ENCODE measurements at places on chromosomes 11 and 22.

GRCh38 chr11:64026575-64027205, 9.0 kb upstream of the FLRT1 start:
- DNase-seq: no peak

DNA sequence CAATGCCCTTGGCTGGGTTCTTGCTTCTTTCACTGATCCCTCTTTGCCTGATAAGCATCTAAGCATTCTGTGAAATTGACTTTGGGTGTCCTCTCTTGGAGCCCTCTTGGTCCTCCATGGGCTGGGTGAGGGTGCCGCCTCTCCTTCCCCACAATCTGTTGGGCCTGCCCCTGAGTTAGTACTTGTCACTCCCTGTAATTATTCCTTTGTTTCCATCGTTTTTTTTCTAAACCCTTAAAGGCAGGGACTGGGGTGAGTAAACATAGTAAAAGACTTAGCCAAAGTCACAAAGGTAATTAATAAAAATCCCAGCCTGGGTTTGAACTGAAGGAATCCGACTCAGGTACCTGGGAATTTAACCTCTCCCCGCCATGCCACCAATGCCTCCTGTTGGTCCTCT, 188.1 kb downstream of the MYO18B start:
- no peak for DNase-seq

- no peak for DNase-seq
These were observed 16.5 kb upstream of the RHOD start for GRCh38 chr11:67040147-67040546.

GRCh38 chr11:74493791-74494630, 487 bp upstream of the LIPT2 start:
- no peak for DNase-seq

GRCh38 chr11:100766764-100767163, 79.7 kb downstream of the ARHGAP42 start:
- DNase-seq: no peak

GRCh38 chr11:328012-328411, 7.4 kb upstream of the IFITM3 start:
- no peak for DNase-seq

- DNase-seq: no peak
These were observed 3.2 kb upstream of the C11orf91 start for GRCh38 chr11:33703788-33704187.

GRCh38 chr22:21972293-21972779, 10.3 kb downstream of the TOP3B start:
- peak; percentile 39 for DNase-seq
